Heart right ventricle (tissue), 16 donors: ENCODE measurements at places on chromosomes 2 and 18.
A peak's percentile ranks its signal among the peaks of the same experiment; 100 is the strongest.

- no peaks in the 10 kb centered on the region for H3K27me3 ChIP-seq
- H3K4me1 ChIP-seq = no peaks in the 10 kb centered on the region
- H3K36me3 ChIP-seq = no peaks in the 10 kb centered on the region
- H3K27ac ChIP-seq = no peak overlapping the region
- DNase-seq = no peak
These were observed 91.9 kb upstream of the FOSL2 start for GRCh38 chr2:28300485-28301341.

- H3K4me3 ChIP-seq = no peak overlapping the region
- no peaks in the 10 kb centered on the region for H3K36me3 ChIP-seq
- no peaks in the 10 kb centered on the region for H3K27me3 ChIP-seq
- peaks cover 23% of the 10 kb centered on the region for H3K4me1 ChIP-seq
- peak overlapping the region; percentile 63 for H3K27ac ChIP-seq
These were observed 42.8 kb upstream of the SMAD7 start for GRCh38 chr18:48993586-48993985.

DNA sequence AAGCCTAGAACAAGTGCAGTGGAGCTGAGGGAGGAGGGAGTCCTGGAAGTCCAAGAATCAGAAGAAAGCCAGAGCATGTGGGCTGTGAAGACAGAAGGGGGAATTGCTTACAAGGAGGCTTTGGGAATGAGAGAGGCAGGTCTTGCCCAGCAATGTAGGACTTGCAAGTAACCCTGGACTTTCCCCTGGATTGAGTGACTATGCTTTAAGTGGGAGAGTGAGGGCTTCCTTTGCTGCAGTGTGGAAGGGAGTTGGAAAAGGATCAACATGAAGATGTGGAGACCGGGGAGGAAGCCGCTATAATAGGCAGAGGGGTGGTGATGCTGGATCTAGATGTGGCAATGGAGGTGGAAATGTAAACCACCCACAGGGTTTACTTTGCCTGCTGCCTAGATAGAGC, 13.8 kb upstream of the SCYGR1 start:
- no peak overlapping the region for H3K27ac ChIP-seq
- no peaks in the 10 kb centered on the region for H3K36me3 ChIP-seq
- H3K4me3 ChIP-seq = no peak overlapping the region
- H3K4me1 ChIP-seq = peaks cover 8% of the 10 kb centered on the region
- H3K27me3 ChIP-seq = no peaks in the 10 kb centered on the region

DNA sequence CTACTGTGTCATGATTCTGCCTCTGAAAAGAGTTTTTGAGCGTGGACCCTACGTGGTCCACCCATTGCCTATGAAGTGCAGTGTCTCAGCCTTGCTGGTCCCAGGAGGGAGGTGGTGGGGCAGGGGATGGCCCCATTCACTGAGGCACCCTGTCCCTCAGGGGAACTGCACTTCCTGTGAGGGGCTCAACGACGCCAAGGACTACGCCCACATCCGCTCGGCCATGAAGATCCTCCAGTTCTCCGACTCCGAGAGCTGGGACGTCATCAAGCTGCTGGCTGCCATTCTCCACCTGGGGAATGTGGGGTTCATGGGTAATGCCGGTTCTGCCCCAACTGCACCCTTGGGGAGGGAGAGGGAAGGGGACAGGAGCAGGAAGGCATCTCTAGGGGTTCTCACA, 42.5 kb downstream of the MYO7B start:
- H3K36me3 ChIP-seq = no peaks in the 10 kb centered on the region
- DNase-seq = peak; percentile 2
- no peaks in the 10 kb centered on the region for H3K27me3 ChIP-seq
- no peak overlapping the region for H3K4me3 ChIP-seq
- no peak overlapping the region for H3K27ac ChIP-seq

DNA sequence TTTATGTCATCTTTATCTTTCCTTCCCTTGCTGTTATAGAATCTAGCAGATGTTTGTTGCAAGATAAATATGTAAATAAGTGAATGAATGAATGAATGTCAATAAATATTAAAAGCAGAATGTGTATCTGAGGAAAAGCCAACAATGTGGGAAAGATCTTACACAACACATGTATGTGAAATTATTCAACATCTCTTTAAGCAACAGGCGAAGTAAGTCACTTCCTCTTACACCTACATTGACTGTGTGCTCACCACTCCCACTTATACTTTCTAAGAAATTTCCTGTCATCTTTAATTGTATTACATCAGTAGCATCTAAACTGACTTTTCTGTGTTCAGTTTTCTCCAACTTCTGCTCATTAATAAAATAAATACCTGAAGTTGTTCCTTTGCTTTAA, 43.0 kb downstream of the RAD51AP2 start:
- DNase-seq = no peak
- no peaks in the 10 kb centered on the region for H3K36me3 ChIP-seq
- H3K27ac ChIP-seq = no peak overlapping the region
- H3K4me3 ChIP-seq = no peak overlapping the region
- H3K4me1 ChIP-seq = no peaks in the 10 kb centered on the region

DNA sequence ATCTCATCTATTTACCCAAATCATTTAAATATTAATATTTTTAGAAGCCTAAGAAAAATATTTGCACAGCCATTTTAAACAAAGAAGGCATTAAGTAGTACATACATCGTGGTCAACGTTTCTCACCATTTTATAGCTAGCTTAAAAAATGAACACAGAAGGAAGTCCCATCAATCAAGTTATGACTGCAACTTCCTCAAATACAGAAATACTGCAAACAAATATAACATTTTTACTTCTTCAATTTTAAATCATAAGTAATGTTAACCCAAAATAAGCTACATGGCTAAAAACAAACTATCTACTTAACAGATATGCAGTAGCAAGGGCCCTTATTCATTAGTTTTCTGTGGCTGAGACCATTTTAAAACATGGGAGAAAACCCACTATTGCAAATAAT, 30.6 kb downstream of the ITSN2 start:
- no peak for DNase-seq
- no peaks in the 10 kb centered on the region for H3K36me3 ChIP-seq
- H3K27ac ChIP-seq = no peak overlapping the region
- H3K4me3 ChIP-seq = no peak overlapping the region

- no peaks in the 10 kb centered on the region for H3K27me3 ChIP-seq
- H3K4me1 ChIP-seq = no peaks in the 10 kb centered on the region
- no peak for DNase-seq
- no peak overlapping the region for H3K27ac ChIP-seq
These were observed 697.9 kb upstream of the FANCL start for GRCh38 chr2:58938988-58939387.
